ENCODE measurements at places on chromosomes 7 and 10. TPM values are rescaled to one million over a fixed set of nuclear protein-coding genes. Genes with fewer than 3 reads are reported as not detected.
A peak's percentile ranks its signal among the peaks of the same experiment; 100 is the strongest.

DNA sequence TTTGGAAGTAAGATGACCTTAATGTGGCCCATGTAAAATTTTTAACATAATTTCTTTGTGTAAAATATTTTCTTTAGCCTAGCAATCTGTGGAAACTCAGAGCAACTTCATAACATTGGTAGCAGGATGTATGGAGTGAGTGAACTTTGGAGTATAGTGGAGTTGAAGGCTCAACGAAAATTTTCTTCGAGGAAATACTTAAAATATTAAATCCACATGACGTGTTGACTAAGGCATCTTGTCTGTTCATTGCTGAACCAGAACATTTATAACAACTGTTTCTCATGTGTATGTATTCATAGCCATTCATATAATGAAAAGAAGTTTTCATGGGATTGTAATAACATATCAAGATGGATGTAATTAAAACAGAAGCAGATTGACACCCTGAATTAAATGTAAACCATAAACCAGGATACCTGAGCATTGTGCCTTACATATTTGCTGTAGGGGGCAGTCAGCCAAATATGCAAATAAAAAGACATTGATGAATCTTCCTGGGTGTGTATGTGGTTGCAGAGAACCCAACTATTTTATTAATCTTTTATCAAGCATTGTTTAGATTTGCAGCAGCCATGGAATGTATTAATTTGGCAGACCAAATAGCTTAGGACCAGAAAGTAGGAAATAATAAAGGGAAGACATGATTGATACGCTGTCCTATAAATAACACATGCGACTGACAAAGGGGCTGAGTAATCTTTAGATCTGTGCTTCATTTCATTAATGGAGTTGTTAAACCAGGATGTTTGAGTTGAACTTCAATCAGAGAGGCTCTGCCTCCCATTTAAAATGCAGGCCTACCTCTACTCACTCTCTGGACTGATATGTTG, 11.5 kb downstream of the AUTS2 start:
- no peak for DNase-seq

GRCh38 chr7:117005449-117005848, 52.1 kb downstream of the ST7 start:
- no peak for DNase-seq

DNA sequence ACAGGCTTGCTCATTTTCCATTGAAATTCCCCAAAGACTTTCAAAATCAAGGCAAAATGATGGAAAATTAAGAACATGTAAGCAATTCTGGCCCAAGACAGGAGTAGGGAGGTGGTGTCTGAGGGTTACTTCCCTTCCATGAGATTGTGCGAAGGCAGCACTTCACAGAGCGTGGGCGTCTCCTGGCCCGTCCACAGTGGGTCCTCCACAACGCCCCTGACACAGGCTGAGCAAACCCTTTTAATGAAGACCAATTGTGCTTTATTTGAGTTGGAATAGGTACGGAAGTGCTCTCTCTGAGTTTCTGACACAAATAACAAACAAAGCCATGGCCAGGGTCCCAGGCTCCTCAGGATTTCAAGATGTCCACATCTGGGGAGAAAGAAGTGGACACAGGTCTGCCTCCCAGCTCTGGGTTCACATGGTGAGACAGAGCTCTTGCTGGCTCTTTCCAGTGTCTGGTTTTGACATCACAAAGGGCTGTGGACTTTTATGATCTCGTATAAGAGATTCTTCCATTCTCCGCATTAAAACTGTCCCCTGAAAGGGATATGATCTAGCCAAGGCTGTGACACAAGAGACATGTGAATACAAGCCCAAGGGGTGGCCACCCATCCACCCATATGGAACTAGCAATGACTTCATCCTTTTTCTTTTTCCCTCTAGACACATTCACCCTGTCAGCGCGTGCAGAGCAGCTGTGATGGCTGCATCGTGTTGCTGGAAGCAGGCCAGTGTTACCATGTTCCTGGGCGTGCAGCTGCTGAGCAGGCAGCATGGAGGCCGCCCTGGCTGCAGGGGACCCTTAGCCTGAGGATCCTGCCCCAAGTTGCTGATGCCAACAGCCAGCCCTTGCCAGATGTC, 145.6 kb downstream of the ADAM12 start:
- no peak for DNase-seq

GRCh38 chr7:13946181-13946580, 43.3 kb downstream of the ETV1 start:
- DNase-seq: no peak

DNA sequence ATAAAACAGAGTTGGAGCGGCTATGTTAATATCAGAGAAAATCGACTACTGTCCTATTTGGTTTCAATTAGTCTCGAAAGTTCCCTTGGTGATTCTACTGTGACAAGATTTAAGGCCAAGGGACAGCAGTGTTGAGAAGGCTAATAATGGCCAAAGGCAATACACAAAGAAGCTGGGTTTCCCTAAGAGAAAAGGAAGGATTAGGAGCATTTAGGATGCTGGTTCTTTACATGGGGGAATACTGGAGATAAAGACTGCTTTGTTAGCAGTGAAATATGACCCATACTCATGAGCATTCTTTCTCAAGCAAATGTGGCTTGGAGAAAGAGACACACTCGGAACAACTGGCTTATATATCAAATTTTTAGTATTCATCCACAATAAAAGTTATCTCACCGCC, 32.2 kb downstream of the IQUB start:
- DNase-seq: no peak

DNA sequence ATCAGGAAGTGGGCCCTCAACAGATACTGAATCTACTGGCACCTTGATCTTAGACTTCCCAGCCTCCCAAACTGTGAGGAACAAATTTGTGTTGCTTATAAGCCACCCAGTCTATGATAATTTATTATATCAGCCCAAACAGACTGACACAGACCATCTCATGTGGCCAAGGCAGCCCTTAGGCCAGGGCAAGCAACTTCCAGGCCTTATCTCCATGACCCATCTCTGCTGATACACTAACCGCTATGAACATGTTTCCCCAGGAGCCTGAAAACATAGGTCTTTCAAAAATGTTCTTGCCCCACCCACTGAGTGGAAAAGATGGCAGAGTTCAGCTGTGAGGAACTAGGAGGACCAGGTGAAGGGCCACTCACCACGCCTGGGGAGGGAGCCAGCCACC, 3.2 kb upstream of the BLOC1S2 start:
- DNase-seq: no peak

DNA sequence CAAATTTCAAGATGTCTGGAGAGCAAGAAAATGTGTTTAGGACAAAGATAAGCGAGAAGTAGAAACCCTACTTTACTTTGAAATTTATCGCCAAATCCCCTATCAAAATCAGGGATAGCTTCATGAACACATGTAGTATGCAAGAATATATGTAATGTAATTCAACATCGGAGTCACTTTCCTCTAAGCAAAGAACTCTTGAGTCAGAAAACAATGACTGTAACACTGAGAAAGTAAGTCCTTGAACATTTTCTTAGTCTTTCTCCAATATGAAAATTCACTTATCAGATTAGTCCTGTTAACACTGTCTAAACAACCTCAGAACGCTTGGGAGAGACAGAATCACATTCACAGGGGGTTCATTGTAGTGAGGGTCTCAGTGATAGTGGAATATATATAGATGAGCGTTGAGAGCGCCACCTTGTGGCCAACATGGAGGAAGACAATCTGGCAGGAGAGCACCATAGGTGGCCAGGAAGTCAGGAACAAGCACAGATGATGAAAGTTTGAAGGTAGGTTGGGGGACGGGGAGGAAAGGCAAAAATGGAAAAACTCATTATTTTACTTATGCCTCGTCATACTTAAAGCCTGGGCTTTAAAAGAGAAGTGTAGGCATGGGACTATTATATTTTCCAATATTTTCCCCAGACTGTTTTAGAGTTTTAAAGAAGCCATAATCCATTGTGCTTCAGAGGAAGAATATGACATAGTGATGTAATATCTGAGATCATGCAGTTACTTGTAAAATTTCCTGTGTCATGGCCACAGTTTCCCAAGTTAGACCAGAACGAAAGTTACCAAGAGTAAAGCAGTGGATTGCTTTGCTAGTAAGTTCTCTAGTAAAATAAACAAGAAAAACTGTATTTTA, 115.5 kb upstream of the GNAI1 start:
- DNase-seq: peak; percentile 52

DNA sequence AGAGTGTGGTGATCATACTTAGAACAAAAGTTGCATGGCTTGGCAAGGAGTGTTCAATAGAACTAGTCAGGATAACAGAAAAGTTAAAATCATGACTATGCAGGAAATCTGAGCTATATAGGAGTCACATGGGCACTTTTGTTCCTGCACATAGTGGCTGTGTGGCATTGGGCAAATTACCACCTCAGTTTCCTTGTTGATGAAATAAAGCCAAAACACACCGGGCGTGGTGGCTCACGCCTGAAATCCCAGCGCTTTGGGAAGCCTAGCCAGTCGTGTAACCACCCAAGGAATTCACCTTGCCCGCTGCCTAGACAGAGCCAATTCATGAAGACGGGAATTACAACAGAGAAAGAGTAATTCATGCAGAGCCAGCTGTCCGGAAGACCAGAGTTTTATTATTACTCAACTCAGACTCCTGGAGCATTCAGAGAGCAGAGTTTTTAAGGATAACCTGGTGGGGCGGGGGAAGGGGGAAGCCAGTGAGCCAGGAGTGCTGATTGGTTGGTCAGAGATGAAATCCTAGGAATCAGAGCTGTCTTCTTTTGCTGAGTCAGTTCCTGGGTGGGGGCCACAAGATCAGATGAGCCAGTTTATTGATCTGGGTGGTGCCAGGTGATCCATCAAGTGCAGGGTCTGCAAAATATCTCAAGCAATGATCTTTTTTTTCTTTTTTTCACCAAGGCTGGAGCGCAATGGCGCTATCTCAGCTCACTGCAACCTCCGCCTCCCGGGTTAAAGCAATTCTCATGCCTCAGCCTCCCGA, 6.4 kb upstream of the MKRN1 start:
- no peak for DNase-seq

- DNase-seq: no peak
Observed at GRCh38 chr10:69948261-69948660, 104.4 kb upstream of the MACROH2A2 start.

- no peak for DNase-seq
Observed at GRCh38 chr7:139647085-139647484, 123.6 kb downstream of the CLEC2L start.

- no peak for DNase-seq
Observed at GRCh38 chr7:137846827-137847567, at the start of gene DGKI. DGKI (minus strand) TSS chr7:137846974.

DNA sequence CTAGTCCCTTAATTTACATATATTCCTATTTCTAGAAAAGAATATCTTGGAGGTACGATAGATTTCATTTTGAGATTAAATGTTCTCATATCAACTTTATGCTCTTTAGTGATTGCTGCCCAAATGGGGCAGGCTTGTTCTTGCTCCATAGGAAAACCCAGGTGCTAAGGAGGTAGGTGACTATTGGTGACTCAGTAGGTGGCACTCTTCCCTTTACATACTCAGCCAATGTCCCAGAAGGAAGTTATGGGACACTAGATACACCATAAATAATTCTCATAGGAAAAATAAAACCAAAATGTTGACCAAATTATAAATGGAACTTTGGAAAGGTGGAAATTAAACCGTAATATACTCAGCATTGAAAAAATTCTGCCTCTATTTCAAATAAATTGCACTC, 4.0 kb downstream of the SKAP2 start:
- no peak for DNase-seq

DNA sequence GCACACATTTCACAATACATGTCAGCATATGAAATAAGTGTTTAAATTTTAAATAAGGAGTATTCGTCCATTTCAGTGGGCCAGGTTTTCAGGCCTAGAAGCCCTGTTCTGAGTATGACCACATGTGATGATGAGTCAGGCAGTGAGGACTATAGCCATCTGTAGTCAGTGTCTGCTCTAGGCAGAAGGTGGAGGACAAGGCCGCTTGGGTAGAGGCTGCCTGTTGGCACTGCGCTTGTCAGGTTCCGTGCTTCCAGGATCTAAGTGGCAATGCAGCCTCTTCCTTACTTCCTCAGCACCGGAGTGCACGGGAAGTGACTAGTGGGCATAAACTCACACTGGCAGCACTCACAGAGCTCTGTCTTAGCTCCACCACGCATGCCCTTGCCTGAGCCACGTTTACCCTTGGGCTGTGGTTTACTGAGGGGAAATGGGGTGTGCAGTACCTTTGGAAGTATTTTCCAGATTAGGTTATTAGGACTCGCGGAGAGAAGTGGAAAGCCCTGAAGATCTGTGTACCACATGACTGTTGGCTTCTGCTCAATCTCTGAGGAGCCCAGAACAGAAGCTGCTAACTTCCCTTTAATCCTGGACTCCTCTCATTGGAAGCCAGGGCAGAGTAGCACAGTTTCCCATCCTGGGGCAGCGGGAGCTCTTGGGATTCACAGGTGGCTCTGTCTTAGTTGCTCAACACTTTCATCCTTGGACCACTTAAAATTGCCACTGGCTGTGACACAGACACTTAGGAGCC, 87.5 kb upstream of the GJD4 start:
- DNase-seq: no peak

- DNase-seq: no peak
Observed at GRCh38 chr7:101226721-101227120, 8.8 kb downstream of the ZNHIT1 start.

- DNase-seq: no peak
Observed at GRCh38 chr7:93883917-93884345, 6.6 kb downstream of the TFPI2 start.

DNA sequence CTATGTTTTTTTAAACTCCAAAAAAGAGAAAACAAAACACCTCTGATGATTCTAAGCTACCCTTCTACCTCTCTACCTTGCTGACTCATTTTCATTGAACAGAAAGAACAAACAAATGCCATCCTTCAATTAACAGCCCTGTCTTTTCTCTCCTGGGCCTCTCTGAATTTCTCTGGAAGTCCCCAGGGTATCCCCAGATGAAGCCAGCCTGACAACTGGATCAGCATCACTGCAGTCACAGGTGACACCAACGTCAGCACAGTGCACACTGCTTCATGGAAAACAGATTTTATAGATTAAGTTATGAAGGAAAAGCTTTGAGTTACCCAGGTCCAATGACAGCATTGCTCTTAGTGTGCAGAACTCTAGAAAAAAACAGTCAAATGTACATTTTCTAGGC, 5.7 kb downstream of the HUS1 start:
- no peak for DNase-seq

GRCh38 chr7:51080216-51080615, 236.4 kb downstream of the COBL start:
- DNase-seq: no peak

GRCh38 chr7:34311591-34311990, 346.4 kb upstream of the NPSR1 start:
- DNase-seq: no peak

GCK gene
- 0.46 TPM for polyA plus RNA-seq

MORN4 gene
- polyA plus RNA-seq: 1.7 TPM

STOX1 gene
- not detected for polyA plus RNA-seq

MSMB gene
- polyA plus RNA-seq: not detected

MBL2 gene
- not detected for polyA plus RNA-seq

KCTD7 gene
- 17.1 TPM for polyA plus RNA-seq

DYNC1I1 gene
- polyA plus RNA-seq: not detected

TFEC gene
- polyA plus RNA-seq: not detected

Measured in CD8-positive, alpha-beta memory T cell (primary cell).